ENCODE measurements at places on chromosomes 5 and 9.

- no peak for DNase-seq
Observed at GRCh38 chr9:130476151-130476730, 31.5 kb downstream of the ASS1 start.

- no peak for DNase-seq
Observed at GRCh38 chr5:8013948-8014710, 145.2 kb downstream of the MTRR start.

DNA sequence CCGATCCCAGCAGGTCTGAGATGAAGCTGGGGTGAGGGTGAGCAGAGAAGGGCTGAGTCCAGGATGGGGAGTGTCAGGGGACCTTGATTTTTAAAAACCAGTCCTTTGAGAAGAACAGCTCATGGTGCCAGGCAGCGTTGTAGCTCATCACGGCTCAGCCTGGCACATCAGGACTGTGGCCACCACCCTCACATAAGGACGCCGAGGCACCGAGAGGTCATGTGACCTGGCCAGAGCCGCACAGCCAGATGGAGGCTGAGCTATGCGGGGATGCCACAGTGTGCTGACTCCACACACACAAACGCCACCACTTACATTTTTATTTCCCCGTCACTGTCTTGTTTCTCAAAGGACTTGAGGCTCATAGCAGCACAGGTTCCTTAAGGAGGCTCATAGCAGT, 32.9 kb upstream of the CEP72 start:
- no peak for DNase-seq

DNA sequence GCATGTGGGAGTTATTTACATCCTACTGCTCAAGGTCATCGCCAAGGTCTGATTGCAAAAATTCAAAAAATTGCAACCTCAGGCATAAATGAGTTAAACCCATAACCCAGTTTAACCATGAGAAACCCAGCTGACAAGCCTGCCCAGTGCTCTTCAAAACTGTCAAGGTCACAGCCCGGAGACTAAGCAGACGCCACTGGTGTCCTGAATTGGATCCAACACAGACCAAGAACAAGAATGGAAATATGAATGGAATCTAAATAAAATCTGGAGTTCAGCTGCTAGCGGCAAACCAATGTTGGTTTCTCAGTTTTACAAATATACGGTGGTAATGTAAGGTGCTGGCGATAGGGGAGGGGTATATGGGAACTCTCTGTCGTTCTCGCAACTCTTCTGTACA, 201.5 kb upstream of the MVB12B start:
- DNase-seq: no peak

- no peak for DNase-seq
Observed at GRCh38 chr9:73081979-73082657, 69.5 kb upstream of the ANXA1 start.

- DNase-seq: no peak
Observed at GRCh38 chr9:136392538-136393449, 7.2 kb downstream of the SNAPC4 start.

GRCh38 chr5:160159991-160160792, 40.9 kb upstream of the PWWP2A start:
- no peak for DNase-seq

DNA sequence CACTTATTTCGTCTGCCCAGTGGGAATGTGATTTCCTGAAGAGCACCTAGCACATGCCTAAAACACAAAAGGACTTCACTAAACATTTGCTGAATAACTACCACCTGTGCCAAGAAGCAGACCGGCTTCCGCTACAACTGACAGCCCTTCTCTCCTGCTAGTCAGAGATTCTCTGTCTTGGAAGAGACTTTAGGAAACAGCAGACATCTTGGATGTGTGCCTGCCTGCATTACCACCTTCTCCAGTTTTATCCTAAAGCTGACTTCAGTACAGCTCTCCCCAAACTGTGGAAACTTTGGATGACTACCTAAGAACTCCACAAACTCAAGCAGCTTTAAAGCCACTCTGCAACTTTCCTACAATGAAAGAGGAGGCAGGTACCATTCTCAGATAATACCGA, 116.5 kb upstream of the MAN2A1 start:
- DNase-seq: no peak

DNA sequence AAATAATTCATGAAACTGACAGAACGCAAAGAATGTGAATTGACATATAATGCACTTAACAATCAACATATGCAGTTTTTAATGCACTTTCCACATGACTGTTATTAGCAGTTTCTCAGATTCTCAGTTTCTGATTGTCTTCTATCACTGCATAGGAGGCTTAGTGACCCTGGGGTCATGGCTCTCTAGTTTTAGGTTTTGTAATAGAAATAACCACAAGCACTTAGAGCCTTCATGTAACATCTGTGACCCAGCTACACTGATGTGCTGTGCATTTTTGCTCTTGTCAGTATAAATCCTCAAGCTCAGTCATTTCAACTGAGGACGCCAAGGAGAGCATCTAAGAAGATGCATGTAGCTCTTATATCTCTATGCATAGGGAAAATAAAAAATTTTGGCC, 163.1 kb upstream of the IZUMO3 start:
- no peak for DNase-seq

GRCh38 chr9:92359394-92359995, 33.7 kb downstream of the CENPP start:
- no peak for DNase-seq

DNA sequence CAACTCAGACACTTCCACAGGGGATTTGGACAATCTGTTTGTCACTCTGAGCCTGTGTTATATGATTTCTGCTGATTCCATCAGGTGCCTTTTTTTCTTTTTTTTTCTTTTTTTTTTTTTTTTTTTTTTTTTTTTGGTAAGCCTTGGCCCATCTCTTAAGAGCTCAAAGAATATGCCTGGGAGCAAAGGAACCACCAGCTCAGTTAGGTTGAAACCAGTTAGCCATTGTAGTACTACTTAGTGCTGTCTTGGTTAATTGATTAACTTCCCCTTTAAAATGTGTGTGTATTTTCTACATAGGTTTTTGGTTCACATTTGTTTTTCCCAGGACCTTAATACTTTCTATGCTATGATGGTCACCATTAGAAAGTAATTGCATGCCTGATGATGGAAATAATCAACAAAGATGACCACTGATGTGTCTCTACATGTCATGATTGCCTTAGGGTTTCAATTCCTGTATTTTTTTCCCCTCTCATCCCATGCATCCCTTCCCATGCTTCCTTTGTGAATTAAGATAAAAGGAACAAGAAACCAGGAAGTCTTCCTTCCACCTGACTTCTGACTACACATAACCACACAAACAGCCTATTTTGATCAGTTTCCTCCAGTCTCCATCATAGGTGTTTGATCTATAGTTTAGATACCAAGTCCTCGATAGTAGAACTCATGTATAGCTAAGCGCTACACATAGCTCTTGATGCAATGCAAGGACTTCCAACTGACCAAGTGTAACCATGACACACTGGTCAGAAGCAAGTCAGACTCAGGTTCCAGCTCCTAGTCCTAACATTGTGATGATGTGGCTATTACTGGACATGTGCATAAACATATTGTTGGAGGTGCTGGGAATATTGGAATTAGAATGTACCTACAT, 306.1 kb downstream of the EFNA5 start:
- no peak for DNase-seq

- no peak for DNase-seq
Observed at GRCh38 chr9:27943501-27943900, 370.2 kb upstream of the C9orf72 start.

DNA sequence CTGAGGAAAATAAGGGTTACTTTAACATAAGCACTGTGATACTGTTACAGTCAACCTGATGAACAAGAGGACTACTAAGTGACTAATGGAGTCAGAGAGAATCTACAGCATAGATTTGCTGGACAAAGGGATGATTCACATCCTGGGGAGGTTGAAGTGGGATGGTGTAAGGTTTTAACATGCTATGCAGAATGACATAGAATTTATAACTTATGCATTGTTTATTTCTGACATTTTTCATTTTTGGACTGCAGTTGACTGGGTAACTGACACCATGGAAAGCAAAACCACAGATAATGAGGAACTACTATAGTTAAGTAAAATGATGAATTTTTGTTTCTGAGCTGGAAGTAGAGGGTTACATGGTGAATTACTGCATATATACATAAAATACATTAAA, 389.2 kb downstream of the MAT2B start:
- DNase-seq: no peak

- DNase-seq: no peak
Observed at GRCh38 chr9:15308511-15308910, 1.5 kb upstream of the TTC39B start.

GRCh38 chr9:130927995-130928900, 10.8 kb downstream of the FIBCD1 start:
- peak; percentile 11 for DNase-seq

DNA sequence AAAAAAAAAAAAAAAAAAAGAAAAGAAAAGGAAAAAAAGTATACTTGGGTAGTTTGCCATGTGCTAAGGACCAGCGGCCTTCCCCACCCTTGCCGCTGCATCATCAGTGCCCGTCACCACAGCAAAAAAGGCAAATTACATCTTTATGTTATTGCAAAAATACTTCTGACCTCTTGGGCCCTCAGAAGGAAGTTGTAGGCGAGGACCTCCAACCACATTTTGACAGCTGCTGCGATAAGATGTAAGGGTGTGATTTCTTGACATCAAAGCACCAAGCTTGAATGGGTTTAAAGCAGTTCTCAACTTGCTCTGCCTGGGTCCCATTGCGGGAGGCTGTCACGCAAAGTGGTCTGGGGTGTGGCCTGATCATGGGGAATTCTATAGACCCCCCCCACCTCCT, 39.2 kb downstream of the DMRT1 start:
- no peak for DNase-seq

DNA sequence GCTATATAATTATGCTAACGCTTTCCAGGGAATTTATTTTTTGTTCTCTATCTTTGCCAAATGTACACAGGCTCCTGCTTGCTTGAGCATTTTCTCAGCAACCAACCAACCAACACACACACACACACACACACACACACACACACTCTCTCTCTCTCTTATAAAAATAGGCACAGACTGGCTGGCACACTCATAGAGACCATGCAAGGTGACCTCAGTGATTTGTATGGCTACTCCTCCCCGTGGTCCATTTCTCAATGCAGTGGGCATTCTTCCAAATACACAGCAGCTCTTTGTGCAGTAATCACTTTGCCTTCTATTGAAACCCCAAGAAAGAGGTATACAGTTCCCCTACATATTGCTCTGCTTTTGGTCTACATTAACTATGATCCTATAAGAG, 416.0 kb downstream of the MAN2A1 start:
- peak; percentile 32 for DNase-seq

- DNase-seq: no peak
Observed at GRCh38 chr9:7174884-7175283, 417.1 kb downstream of the KDM4C start.

- peak; percentile 70 for DNase-seq
Observed at GRCh38 chr9:75866273-75866871, 24.1 kb upstream of the PCSK5 start.

DNA sequence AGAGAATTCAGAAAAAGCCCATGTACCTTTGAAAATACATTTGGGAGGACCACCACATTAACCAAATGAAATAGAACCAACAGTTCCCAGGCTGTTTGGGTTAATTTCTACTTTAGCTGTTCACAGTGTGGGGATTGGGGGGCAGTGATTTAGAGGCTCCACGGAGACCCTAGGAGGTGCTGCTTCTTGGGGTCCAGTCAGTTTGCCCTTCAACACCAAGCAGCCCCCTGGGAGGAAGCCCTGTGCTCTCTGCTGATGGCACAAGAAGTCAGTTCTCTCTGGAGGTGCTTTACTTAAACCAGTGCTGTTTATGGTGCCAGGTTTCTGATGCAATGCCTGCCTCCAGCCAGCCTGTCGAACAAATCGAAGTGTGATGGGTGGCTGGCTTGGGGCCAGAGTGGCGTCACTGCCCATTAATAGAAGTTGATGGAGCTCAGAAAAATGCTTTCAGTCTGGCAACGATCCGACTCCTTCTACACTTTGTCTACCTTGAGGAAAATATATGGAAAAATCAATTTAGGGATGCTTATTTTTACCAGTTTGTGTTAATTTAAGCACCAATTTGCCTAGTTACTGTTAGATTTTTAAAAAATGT, 134.0 kb downstream of the SNX18 start:
- DNase-seq: peak; percentile 68
